ENCODE measurements at places on chromosomes 5 and 9.

GRCh38 chr5:178153530-178154340 lies at the start of gene NHP2:
NHP2 (minus strand) TSS chr5:178153885; CDS start chr5:178153817, 68 bp downstream.
- DNase-seq, result peak; percentile 87

- no peak for DNase-seq
These were observed 146.9 kb upstream of the DMRT1 start for GRCh38 chr9:694403-695154.

DNA sequence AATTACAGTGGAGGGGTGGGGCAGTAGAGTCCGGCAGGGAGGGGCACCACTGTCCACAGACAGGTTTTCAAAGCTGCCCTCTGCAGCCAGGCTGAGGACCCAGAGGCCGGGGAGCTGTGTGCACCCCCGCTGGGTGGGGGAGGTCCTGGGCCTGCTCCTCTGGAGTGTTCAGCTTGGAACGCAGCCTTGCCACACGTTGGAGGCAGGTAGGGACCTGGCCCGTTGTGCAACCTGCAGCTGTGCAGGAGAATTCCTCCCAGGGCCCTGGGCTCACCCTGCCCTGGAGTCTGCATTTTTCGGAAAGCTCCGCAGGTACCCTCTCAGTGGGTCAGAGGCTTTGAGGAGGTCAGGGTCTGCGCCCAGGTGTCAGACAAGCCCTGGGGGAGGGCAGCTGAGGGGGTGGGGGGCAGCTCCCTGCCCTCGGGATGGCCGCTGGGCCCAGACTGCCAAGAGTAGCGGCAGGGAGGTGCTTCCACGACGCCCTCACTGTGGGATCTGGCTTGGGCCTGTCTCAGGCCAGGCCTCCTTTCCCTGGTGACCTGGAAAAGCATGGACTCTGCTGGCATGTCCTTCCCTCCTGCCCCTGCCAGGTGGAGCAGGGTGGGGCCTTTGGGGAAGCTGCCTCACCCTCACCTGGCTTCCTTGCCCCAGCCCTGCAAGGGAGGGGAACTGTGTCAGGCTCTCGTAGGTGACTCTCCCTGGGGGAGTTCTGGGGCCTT lies 29.5 kb downstream of the RXRA start:
- no peak for DNase-seq

DNA sequence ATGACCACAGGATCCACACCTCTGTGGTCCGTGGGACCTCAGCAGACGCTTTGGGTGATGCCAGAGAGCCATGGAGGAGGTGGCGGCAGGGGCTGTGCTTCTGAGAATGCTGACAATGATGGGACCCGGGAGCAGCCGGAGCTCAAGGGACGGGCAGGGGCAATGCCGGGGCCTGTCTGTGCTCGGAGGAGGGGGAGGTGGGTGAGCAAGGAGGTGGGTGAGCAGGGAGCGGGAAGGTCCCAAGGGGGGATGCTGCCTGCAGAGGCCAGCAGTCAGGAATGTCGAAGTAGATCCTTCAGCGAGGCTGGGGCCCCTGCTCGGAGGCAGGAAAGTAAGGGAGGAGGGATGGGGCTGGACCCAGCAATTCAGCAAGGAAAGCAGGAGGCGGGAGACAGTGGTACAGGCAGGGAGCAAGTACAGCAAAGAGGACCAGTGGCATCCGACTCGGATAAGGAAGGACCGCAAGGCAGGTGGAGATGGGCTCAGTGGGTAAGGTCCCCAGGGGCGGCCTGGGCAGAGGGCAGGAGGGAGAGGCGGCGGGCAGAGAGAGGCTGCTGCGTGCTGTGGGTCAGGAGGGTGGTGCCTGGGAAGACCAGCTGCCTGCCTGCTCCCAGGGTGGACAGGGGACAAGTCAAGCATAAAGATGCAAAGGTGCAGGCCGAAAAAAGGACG lies 49.0 kb downstream of the ADAMTS2 start:
- no peak for DNase-seq

DNA sequence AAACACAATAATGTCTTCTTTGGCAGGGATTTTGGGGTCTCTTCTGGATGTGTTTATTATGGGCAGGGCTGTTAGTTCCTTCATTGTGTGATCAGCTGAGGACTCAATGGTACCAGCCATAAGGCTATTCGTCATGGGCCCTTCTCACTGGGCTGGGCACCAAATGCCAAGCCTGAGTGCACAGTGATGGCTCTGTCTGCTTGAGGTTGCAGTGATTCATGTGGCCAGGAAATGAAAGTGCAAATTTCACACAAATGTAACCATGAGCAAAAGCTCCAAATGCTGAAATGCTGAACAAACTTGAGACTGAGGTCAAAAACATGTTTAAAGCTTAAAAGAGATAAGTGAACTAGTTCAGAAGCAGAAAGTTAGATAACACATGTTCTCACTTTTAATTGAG lies 191.0 kb downstream of the TARS1 start:
- no peak for DNase-seq

GRCh38 chr5:74897049-74897448 lies 30.9 kb upstream of the FAM169A start:
- DNase-seq, result no peak

- DNase-seq, result no peak
These were observed 293.4 kb downstream of the YTHDC2 start for GRCh38 chr5:113806904-113807303.

- DNase-seq, result no peak
These were observed 241.0 kb downstream of the SEC61B start for GRCh38 chr9:99463131-99463530.

DNA sequence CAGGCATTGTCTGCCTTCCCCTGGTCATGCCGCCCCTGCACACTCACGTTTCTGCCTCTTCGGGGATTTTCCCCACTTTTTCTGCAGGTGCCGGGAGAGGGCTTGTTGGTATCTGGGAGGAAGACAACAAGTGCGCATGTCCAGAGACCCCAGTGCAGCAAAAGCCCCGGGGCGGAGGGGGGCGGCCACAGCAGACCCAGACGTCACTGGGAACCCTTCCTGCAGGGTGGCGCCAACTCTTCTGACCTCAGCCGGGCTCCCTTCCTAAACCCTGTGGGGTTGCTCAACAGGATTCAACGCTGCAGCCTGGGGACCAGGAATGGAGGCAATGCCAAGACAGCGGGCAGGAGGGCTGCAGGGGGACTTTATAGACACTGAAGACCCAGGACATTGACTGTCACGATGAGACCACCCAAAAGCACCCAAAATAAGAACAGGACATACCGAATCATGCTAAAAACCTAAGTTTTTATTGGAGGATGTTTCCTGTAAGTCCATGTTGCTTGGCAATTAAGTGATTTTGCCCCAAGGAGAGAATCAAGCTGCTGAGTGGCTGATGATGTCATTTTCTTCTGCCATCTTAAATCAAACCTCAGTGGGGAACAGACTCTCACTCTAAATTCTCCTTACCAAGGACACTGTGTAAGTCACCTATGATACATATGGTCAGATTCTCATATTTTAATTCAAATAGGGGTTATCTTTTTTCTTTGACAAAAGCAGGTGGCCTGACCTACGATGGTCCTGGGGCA lies 62.9 kb upstream of the SIMC1 start:
- DNase-seq, result no peak

DNA sequence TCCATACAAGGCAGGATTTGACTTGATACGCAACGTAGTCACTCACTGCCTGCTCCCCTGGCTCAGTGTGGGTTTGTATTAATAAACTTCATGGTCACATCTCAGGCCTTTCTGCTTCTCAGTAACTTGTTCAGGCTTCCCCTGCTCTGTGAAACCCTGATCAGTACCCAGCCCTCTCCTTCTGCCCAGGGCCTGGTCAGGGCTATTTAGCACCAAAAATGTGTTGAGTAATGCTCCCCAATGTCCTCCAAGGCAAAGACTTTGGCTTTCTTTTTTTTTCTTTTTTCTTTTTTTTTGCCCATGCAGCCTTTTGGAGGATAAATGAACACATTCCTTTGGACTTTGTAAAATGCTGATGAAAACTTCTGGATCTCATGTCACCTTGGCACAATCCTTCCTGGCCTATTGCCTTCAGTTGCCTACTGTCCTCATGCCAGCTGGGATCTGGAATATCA lies 399.2 kb upstream of the KLF4 start:
- DNase-seq, result no peak

DNA sequence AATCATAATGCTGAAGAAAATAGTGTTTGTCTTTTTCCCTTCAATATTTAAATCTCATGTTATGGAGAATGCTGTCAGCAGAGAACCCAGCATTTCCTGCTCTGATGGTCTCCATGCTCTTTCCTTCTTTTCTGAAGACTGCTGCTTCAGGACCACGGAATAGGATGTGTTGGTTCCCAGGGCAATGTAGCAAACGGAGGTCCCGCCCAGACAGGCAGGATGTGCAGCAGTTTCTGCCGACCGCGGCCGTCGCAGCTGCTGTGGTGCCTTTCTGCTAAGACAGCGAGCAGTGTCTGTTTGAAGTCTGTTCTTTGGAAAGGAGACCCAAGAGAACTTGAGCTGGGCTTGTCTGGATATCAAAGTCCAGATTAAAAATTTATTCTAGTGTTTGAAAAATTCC lies 654.3 kb downstream of the CCDC171 start:
- DNase-seq, result no peak

GRCh38 chr9:134559013-134559412 lies 82.6 kb upstream of the COL5A1 start:
- no peak for DNase-seq

DNA sequence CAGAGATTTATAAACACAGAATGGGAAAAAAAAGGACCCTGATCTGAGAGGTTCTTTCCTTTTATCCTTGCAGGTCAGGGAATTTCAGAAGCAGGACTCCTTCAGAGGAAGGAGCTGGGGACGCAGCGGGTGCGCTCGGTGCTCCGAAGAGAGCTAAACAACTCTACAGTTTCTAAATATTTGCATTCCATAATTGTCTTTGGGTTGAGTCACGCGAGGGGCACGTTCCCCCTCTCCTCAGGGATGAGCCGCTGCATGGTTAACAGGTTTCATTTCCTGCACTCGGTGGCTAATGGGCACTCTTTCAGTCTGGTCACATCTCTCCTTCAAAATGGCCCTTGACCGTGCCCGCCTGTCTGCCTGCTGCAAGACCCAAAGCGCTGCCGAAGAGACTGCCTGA lies 165.0 kb upstream of the HMHB1 start:
- DNase-seq, result no peak

All from NCI-H1105 treated with DMSO at 0.1 percent for 48 hours (cell line).